Left kidney (tissue), 8 donors: ENCODE measurements at places on chromosomes 6 and 20. TPM values are rescaled to one million over a fixed set of nuclear protein-coding genes. Genes with fewer than 3 reads are reported as not detected.

DNA sequence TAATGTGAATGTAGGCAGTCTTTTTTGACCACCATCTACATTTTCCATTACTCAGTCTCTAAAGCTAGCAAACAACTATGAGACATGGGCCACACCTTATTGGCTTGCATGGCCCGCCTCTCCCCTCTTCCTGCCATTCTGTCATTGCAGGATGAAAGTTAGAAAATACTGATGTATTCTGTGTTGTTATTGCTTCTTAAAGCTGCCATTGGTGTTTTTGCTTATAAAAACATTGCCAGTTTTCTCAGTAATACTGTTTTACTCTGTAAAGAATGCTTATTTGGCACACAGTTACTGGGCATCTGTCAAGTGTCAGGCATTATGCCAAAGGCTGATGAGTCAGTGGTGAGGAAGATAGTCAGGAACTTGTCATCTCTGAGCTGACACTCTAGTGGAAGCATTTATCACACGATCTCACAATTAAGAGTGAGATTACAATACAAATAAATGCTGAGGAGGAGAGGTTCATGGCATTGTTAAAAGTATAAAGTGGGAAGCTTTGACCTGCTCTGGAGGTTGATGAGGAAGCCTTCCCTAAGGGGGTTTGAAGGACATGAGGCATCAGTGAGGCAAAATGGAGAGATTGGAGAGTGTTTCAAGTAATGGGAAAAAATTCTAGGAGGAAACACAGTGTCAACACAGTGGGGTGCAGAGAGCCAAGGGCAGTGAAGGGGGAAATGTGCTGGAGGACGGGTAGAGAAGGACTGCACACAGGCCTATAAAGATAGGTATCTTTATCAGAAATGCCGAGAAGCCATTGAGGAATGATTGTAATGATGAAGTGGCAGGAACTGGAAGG is 14.7 kb downstream of the KLHL32 start:
- no peak for DNase-seq

GRCh38 chr6:138526822-138527235 is 27.5 kb upstream of the NHSL1 start:
- no peak for DNase-seq

- no peak for DNase-seq
These were observed 13.9 kb downstream of the JAG1 start for GRCh38 chr20:10659651-10660601.

- DNase-seq, result no peak
These were observed 14.8 kb upstream of the SYNE1 start for GRCh38 chr6:152651986-152652385.

GRCh38 chr20:37526839-37527637 is 638 bp downstream of the BLCAP start:
- DNase-seq, result no peak

- DNase-seq, result no peak
These were observed 10.1 kb downstream of the HRH3 start for GRCh38 chr20:62209850-62210495.

PLAGL2 gene
- 23.2 TPM for polyA plus RNA-seq

ADGB gene
- polyA plus RNA-seq, result 0.62 TPM
